ENCODE measurements at places on chromosomes 16 and 17.

GRCh38 chr16:64162613-64163375 is 959.1 kb downstream of the CDH11 start:
- no peak for DNase-seq

DNA sequence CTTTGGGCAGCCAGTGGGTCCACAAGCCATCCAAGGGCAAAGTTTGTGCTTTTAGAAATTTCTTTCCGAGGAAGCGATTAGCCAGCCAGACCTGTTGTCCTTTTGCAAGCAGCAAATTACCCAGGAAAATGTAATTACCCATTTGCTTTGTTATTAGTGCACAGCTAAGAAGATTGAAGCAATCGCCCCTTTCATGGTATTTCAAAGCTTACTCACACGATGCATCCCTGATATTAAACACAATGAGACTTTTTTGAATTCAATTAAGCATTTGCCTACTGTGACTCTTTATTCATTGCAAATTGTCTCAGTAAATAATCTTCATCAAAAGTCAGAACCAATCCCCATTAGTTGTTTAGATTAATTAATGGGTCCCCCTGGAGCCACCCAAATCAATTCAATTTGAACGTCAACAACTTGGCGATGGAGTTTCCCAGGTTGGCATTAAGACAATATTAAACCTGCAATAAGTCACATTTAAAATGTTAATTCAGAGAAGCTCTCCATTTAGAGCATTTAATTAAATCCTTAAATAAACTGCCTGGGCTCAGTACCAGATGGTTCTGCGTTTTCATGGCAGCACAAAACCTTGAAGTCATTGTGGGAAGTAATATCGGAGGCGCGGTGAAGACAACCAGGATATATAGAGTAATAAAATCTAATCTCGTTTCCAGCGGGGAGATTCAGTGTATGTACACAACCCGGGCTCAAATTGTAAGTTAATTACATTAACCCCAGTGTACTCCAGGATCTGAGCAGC is 366.2 kb upstream of the TNRC6C start:
- no peak for DNase-seq

DNA sequence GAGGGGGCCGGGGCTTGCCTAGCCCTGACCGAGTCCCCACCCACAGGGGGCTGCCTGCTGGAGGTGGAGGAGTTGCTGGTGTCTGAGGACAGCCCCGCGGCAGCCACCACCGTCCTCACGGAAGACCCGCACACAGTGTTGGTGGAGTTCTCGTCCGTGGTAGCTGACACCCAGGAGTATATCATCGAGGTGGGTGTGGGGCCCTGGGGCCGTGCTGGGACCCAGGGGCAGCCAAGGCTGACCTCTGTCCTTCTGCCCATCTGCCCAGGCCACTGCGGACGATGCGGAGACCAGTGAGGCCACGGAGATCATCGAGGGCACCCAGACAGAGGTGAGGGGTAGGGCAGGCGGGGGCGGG is 1.5 kb upstream of the DNASE1L2 start:
- no peak for DNase-seq

DNA sequence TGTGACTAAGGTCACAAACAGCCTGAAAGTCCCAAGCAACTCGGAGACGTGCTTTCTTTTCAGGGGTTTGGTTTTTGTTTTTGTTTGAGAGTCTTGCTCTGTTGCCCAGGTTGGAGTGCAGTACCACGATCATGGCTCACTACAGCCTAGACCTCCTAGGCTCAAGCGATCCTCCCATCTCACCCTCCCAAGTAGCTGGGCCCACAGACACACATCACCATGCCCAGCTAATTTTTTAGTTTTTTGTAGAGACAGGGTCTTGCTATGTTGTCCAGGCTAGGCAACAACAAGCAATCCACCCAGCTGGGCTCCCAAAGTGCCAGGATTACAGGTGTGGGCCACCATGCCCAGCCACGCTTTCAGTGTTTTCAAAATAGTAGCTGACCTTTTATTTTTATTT is 19.8 kb upstream of the GGA2 start:
- no peak for DNase-seq

GRCh38 chr17:36468903-36469635 is 17.4 kb upstream of the ZNHIT3 start:
- no peak for DNase-seq

GRCh38 chr17:44558334-44558709 is 1.0 kb downstream of the FZD2 start:
- DNase-seq = no peak

GRCh38 chr17:72997559-72997958 is 94.9 kb downstream of the SLC39A11 start:
- DNase-seq = no peak

DNA sequence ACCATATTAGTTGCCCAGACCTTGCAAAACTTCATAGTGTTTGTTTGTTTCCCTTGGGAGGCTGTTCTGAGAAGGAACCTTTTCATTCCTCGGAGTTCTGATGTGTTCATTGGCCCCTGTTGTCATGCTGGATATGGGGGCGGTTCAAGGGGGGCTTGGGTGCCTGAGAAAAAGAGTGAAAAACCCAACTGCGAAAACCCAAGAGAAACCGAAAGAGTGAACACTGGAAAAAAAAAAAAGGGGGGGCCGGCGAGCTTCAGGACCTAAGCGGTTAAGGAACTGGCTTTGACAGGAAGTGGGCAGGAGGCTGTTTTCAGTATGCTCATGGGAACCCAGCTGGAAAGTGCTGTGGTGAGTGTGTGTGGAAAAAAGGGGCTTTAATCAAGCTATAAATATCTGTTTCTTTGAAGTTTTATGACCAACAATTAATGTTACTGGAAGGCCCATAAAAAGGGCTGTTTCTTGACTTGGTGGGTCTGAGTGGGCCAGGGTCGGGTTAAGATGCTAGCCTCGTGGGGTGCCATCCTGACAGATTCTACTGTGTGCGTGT is 510.7 kb downstream of the MAF start:
- peak; percentile 99 for DNase-seq

- DNase-seq = no peak
Observed at GRCh38 chr16:12449795-12450194, 353.9 kb downstream of the CPPED1 start.
